Activated CD8-positive, alpha-beta memory T cell treated with anti-CD3 and anti-CD28 coated beads, Interleukin-2, amount 10 ng/mL, durations not matched to agents 7 days and 5 days (primary cell): ENCODE measurements at places on chromosomes 16 and 17.

DNA sequence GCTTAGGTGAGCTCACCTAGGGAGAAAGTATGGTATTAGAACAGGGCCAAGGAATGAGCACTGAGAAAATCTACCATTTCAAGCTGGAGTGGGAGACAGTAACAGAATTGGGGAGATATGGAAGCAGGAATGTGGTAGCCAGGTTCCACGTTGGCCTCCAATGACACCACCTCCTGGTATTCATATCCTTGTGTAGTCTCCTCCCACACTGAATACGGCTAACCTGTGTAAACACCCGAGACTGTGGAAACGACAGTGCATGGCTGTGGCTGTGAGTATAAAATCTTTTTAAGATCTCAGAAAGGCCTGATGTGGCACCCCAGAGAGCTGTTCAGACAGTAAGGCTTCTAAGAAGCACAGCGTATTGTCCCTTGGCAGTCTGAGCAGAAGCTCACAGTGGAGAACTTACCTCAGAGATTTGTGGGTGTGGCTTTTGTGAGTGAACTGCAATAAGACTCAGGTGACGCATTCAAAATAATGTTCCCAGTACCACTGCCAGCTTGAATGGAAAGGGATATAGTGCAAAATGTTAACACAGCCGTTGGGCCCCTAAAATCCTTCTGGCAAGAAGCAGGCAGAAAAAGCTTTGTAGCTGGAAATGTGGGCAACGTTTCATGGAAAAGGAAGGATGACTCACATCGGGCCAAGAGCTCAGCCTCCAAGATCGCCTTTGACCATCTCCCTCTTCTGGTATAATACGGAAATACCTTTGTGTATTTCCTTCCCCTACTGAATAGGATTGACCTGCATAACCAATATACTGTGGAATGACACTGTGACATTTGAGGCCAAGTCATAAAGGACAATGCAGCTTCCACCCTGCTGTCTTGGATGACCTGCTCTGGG lies 14.4 kb downstream of the SDR42E1 start:
- DNase-seq = no peak

DNA sequence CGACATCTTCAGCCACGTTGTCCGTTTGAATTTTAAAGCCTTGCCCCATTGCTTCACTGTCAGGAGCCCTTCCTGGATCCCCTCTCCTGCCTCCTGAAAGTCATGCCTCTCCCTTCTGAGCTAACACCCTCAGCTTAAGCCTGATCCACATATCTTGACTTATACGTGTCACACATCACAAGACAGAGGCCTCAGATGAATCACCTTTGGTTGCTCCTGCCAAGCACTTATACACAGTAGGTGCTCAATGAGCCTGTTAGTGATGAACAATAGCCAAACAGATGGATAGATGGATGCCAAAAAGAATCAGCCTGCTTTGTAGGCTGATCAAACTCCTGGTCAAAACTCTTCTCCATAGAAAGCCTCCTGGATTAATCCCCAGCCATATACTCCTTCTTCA lies 31.8 kb downstream of the PITPNM3 start:
- no peak for DNase-seq

- no peak for DNase-seq
Measured at GRCh38 chr16:65749506-65749905, 617.0 kb upstream of the CDH5 start.

- DNase-seq = no peak
Measured at GRCh38 chr16:84768808-84769197, 51.0 kb upstream of the CRISPLD2 start.

- DNase-seq = no peak
Measured at GRCh38 chr17:68705714-68706076, 104.5 kb upstream of the FAM20A start.

GRCh38 chr17:28657756-28658155 lies 4.0 kb downstream of the SDF2 start:
- DNase-seq = no peak

DNA sequence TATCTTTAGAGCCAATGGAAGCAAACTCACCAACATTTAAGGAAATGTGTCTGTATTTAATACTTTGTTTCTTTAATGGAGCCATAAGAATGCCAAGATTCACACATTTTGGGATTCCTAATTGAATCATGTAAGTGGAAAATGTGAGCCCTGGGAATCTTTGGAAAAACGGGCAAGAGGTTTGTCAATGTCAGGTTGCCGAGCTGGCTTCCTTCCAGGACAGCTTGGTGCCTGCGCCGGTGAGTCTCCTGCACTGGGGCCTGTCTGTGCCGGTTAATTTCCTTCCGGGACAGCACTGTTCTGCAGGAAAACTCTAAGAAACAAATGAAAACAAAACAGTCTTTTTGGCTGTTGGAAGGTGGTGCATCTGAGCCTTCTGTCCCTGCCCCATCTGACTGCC lies 210.6 kb downstream of the HAPSTR1 start:
- DNase-seq = no peak

GRCh38 chr16:75271441-75272096 lies 20.1 kb upstream of the BCAR1 start:
- DNase-seq = no peak

- DNase-seq = peak; percentile 65
Measured at GRCh38 chr16:87762071-87762571, 3.7 kb downstream of the KLHDC4 start.

DNA sequence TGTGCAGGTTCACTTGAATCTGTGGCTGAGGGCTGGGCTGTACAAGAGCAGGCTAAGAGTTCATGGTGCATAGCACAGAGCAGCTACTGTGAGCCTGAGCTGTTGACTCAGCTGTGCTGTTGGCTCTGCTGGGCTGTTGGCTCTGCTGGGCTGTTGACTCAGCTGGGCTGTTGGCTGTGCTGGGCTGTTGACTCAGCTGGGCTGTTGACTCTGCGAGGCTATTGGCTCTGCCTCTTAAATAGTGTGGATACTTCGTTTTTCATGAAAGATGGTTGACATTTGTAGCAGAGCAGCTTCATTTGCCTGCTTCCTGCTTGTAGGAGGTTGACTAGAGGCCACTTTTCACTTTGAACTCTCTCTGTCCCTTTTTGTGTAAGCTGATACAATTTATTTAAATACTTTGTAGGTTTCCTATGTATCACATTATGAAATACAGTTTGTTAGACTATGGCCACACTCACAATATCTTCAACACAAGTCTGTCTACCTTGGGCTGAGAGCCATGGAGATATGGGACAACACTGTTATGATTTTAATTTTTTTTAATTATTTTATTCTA lies 40.3 kb upstream of the CCNF start:
- no peak for DNase-seq

- DNase-seq = no peak
Measured at GRCh38 chr17:17201907-17202306, 4.2 kb downstream of the PLD6 start.

DNA sequence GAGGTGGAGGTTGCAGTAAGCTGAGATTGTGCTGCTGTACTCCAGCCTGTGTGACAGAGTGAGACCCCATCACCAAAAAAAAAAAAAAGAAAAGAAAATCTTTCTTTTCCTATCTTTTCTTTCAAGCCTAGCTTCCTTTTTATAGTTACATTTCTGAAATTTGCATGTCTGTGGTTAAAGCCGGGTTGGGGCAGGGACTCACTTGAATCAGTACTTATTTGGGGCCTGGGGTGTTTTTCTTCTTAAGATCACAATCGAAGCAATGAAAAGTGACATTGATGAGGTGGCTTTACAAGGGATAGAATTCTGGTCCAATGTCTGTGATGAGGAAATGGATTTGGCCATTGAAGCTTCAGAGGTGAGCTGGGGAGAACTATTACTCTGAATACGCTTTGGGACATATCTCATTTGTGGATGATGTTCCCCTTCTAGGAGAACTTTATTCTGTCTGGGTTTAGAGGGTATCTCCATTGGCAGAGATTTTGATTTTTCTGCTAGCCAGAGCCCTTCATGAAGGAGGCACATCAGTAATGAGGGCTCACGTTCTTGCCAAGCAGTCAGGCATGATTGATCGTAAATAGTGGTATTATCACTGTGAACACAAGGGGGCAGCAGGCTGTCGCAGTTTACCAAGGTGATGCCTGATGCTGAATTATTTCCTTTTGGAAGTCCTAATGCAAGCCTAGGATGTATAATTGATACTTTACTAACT lies 14.3 kb downstream of the KPNB1 start:
- peak; percentile 76 for DNase-seq

- no peak for DNase-seq
Measured at GRCh38 chr16:47855431-47855830, 300.4 kb downstream of the ABCC12 start.

- DNase-seq = no peak
Measured at GRCh38 chr16:10852286-10852685, 24.7 kb upstream of the CIITA start.

GRCh38 chr16:67246756-67247191 lies 507 bp downstream of the FHOD1 start:
- DNase-seq = peak; percentile 72

DNA sequence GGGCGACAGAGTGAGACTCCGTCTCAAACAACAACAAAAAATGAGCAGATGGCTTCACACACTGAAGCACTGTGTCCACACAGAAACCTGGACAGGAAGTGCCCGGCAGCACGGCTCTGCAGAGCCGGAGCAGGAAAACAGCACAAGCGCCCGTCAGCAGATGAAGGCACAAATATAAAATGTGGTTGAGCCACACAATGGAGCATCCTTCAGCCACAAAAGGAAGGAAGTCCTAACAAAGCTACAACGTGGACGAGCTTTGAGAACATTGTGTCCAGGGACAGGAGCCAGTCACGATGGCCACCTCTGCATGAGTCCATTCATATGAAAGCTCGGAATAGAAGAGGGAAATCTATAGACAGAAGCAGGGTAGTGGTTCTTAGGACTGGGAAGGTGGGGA lies 15.7 kb downstream of the RHBDF2 start:
- DNase-seq = no peak

- DNase-seq = no peak
Measured at GRCh38 chr17:14759325-14759724, 458.4 kb downstream of the HS3ST3B1 start.

DNA sequence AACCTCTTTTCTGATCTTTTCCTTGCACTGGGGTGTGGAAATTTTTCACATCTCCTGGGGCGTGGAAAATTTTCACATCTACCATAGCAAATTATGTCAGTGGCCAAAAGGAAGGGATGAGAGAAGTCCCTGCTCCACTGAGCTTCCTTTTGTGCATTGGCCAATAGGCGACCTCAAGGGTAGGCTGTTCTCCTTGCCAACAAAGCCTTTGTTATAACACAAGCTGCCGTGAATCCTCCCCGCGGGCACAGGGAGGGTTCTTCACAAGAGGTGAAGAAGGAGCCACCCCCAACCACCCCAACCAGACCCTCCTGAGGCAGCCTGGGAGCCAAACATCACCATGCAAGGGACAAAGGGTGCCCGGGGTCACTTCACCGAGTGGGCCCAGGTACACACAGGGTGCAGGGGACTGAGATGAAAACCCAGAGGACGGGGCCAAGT lies 6.5 kb downstream of the SLC5A11 start:
- DNase-seq = no peak

DNA sequence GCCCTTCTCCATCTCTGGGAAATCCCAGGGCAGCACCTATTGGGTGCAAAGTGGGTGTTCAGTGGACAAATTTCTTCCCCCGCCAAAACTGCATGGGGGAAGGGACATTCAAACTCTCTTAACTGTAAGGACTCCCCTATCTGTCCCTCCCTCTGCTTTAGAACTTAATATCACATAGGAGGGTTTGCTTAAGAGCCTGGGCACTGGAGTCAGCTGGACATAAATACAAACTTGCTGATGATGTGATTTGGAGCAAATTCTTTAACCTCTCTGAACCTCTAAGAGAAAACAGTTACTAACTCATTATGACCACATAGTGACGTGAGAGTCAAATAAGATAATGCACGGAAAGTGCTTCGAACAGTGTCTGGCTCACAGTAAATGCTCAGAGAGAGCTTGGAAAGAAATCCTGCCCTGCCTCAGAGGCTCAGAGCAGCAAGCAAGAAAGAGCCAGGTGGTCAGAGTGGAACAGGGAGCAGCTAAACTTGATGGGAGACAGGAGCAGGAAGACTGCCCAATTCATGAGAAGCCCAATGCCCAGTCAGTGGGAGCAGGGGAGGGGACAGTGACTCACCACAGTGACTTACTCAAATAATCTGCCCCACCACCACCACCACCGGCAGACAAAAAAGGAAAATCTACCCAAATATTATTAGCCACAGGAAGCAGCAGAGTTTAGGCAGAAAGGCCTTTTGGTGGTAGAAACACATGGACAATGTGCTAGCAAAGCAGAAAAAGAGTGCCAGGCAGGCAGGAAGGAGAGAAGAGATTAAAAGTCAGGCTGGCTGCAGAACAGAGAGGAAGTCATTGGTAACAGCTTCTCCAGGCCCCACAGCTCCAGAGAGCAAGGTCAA lies 23.9 kb upstream of the CCL1 start:
- peak; percentile 55 for DNase-seq

GRCh38 chr17:4309897-4310296 lies 46.1 kb upstream of the ANKFY1 start:
- DNase-seq = no peak

DNA sequence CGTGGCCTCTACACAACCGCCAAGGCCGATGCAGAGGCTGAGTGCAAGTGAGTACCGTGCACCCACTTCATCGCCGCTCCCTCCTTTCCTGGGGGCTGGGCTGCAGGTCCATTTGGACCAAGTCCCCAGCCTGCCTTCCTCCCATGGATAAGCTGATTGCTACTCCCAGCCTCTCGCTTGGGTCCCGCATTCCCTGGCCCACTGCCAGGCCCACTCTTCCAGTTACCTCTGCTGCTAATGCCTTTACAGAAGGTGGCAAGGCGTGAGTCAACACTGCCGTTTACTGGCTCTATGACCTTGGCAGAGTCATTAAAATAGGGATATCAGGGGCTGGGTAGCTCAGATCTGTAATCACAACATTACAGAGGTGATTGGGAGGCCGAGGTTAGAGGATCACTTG lies 11.2 kb downstream of the SULT1A2 start:
- no peak for DNase-seq

GRCh38 chr16:54397190-54397835 lies 110.7 kb upstream of the IRX3 start:
- no peak for DNase-seq
